ENCODE measurements at places on chromosomes 1 and 21.
A peak's percentile ranks its signal among the peaks of the same experiment; 100 is the strongest.

- DNase-seq: no peak
These were observed 186.1 kb downstream of the CLEC20A start for GRCh38 chr1:178310685-178311105.

DNA sequence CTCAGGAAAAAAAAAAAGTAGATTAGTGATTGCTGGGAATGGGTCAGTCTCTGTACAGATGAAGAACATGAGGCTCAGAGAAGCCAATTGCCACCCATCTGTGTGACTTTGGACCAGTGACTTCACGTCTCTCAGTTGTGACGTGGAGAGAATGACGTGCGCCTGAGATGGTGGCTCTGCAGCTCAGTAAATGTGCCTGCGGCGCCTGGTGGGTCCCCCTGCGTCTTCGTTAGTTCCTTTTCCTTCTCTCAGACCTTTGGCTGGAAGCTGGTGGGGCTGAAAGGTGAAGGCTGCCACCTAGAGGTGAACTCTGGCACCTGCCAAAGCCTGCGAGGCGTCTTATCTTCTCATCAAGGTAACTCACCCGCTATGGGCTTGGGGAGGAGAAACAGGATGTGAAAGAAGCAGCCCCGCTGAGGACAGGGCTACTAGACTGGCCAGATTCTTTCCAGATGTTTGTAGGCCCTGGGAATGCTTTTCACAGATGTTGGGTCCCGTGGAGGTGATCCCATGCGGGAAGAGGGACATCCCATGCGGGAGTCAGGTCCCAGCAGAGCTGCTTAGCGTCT lies 8.7 kb upstream of the E2F2 start:
- DNase-seq: peak; percentile 85

DNA sequence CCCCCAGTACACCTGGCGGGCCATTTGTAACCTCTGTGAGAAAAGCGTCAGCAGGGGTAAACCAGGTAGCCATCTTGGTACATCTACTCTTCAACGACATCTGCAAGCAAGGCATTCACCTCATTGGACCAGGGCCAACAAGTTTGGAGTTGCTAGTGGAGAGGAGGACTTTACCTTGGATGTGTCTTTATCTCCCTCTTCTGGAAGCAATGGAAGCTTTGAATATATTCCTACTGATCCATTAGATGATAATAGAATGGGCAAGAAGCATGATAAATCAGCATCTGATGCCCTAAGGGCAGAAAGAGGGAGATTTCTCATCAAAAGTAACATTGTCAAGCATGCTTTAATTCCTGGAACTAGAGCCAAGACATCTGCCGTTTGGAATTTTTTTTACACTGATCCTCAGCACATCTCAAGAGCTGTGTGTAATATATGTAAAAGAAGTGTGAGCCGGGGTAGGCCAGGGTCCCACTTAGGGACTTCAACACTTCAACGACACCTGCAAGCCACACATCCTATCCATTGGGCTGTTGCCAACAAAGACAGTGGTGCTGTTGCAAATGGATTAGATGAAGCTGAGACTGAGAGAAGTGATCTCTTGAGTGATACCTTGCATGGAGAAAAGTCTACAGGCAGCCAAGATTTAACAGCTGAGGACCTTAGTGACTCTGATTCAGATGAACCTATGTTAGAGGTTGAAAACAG lies 2.7 kb downstream of the ZBED6 start:
- no peak for DNase-seq

DNA sequence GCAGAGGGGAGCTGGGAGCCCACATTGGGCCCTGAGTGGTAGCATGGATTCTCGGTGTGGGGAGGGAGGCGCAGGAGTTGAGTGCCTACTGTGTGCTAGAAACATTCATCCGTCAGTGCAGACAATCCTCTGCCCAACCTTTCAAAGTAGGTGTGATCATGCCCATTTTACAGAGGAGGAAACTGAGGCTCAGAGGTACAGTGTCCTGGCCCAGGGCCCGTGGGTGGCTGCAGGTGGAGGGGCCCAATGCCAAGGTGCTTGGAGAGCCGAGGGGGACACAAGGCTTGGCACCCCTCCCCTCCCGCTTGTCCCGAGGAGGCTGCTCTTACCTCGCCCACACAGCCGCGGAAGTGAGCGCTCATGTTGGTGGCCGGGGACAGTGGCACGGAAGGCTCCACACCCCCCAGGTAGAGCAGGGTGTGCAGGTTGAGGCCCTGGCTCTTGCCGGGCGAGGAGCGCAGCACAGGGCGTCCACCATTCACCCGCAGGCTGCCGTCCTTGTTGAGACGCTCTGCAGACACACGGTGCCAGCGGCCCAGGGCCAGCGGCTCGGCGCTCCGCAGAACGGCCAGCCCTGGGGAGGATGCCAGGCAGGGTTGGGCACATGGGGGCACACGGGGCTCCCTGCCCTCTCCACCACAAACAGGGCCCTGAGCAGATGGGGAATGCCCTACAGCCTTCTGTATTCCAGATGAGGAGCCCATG lies 16.6 kb downstream of the LDLRAD2 start:
- no peak for DNase-seq

GRCh38 chr1:115927971-115928370 lies 48.3 kb upstream of the SLC22A15 start:
- DNase-seq: no peak

GRCh38 chr1:94773931-94774422 lies 46.2 kb upstream of the SLC44A3 start:
- DNase-seq: no peak

DNA sequence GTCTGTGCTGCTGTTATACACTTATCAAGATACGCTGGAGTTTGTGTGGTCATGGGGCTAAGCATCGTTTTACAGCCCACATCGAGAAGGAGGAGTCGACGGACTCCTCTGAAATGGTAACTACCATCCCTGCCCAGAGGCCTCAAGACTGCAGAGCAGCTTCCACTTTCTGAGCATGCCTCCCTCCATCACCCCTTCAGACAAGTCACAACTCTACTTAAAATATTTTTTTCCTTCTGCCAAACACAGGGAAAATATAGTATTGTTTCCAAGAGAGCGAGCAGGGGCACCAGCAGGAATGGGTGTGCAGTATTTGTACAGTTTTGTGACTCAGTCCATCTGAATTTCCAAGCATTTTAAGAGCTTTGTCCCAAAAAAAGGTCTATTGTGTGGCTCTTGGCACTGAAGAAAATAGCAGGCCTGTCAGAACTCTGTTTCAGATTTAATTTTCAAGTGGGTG lies 14.1 kb downstream of the EVA1C start:
- DNase-seq: no peak

- DNase-seq: no peak
These were observed 37.5 kb upstream of the KCTD3 start for GRCh38 chr1:215529571-215529970.

- no peak for DNase-seq
These were observed 137.8 kb downstream of the PEX14 start for GRCh38 chr1:10612436-10613160.

DNA sequence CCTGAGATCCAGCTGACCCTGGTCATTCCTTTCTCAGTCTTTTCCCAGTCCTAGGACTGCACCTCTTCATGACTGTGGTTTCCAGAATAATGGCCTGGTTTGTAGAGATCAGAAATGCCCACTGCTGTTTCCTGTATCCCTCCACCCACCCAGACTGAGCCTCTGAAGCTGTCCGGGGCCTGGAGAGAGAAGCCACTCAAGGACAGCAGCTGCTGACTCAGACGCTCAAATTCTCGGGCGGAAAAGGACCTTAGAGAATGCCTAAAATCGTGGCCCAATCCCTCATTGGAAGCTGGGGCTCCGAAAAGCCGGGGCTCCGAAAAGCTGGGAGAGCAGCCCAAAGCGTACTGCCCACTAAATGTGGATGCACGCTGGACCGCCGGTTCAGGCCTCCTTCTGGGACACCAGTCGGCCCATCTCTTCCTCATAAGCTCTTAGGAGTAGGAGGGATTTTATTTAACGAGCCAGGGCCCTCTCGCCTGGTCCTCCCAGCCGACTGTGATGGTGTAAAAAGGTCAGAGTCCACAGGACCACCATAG lies 7.8 kb upstream of the GPR61 start:
- DNase-seq: no peak

- DNase-seq: no peak
These were observed 517.6 kb downstream of the PTPRU start for GRCh38 chr1:29753771-29754572.

- no peak for DNase-seq
These were observed 11.7 kb downstream of the SEMA4A start for GRCh38 chr1:156165083-156165482.

- no peak for DNase-seq
These were observed 72.7 kb downstream of the MAST2 start for GRCh38 chr1:45876000-45876617.

DNA sequence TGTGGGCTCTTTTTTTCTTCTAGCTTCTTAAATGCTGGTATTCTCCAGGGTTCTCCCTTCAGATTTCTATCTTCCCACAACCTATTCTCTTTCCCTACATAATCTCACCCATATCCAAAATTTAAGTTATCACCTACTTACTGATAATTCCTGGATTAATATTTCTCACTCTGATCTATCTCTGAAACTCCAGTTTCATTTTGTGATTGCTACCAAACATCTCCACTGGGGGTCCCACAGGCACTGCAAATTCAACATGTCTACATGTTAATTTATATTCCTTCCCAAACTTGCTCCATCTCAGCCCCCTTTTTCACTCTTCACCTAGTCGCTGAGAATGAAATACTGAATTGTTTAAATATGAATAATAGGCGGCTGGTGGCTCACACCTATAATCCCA lies 9.9 kb upstream of the C1orf141 start:
- DNase-seq: peak; percentile 15

GRCh38 chr1:11693024-11693590 lies 1.6 kb downstream of the DRAXIN start:
- peak; percentile 26 for DNase-seq

- DNase-seq: no peak
These were observed 65.7 kb downstream of the MAP3K21 start for GRCh38 chr1:233393084-233393840.

GRCh38 chr1:41783189-41783639 lies 135.5 kb downstream of the HIVEP3 start:
- no peak for DNase-seq

DNA sequence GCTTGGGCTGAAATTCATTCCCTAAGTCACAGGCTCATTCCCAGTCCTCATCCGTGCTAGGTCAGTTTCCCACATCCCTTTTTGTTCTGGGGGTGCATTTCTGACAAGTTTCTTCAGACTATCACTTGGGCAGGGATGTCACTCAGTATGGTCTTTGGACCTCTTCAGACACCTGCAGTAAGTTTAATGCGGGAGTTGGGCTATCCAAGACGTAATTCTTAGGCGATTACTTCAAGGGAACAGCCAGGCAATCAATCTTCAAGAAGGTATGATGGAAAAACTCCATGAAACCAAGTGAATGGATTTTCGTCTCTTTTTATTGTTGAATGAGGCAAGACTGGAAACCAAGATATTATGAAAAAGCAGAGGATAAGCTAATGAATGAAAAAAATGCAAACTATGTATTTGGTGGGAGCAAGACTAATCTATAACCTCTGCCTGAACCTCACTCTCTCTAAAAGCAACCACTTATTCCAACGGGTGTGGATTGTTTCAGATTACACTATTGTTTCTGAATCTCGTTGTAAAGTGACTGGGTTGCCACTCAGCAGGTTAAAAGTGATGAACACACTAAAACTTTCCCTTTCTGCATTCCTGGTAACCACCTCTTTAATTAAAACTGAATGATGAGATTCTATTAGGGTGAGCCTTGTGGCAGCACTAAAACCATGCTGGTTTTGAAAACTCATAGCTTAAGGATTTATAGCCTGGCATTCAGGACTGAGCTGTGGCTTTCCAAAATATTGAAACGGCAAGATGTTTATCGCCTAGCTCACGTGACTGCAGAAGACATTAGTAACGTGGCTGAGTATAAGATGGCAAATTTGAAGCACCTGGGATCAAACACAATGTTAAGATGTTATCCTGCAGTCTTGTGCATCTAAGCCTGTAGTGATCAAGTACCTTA lies 1.1 kb downstream of the RASAL2 start:
- no peak for DNase-seq

GRCh38 chr1:31763671-31764311 lies 349 bp downstream of the ADGRB2 start:
- no peak for DNase-seq

DNA sequence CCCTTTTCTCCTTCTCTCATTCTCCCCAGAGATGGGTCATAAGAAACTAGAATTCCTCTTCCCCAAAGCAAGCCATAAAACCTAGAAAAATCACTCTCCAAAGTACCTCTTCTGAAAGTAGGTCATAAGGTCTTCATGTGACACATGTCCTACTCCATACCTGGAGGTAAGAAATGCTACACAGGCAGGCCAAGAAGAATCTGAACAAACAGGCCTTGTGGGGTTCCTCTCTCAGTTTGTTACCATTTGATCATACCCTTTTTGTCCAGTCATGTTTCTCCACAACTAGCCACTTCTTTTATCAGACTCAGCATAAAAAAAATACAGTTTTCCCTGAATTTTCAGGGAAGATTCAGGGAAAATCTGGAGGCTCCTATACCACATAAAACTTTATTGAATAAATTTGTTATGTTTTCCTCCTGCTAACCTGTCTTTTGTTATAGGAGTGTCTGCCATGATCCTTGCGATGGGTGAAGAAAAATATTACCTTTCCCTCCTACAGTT lies 134.4 kb upstream of the LMO4 start:
- DNase-seq: no peak

- DNase-seq: no peak
These were observed 86.8 kb downstream of the ATP1B1 start for GRCh38 chr1:169193191-169193850.

DNA sequence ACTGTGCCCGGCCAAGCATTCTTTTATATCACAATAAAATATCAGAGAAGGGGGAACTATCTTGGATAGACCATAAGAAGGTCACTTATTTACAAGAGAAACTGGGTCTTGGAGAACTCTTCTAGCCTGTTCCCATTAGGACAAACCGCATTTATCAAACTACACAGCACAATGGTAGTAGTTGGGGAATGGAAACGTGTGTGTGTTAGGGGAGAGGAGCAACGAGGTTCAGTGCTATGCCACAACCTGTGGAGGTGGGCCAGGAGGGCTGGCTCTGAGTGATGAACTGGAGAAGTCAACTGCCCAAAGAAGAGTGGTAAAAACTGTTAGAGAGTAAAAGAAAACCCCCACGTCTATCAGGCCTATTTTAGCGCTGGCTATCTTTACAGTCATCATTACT lies 1.6 kb downstream of the DONSON start:
- no peak for DNase-seq

- DNase-seq: no peak
These were observed 96.0 kb downstream of the NRIP1 start for GRCh38 chr21:14968821-14969220.

DNA sequence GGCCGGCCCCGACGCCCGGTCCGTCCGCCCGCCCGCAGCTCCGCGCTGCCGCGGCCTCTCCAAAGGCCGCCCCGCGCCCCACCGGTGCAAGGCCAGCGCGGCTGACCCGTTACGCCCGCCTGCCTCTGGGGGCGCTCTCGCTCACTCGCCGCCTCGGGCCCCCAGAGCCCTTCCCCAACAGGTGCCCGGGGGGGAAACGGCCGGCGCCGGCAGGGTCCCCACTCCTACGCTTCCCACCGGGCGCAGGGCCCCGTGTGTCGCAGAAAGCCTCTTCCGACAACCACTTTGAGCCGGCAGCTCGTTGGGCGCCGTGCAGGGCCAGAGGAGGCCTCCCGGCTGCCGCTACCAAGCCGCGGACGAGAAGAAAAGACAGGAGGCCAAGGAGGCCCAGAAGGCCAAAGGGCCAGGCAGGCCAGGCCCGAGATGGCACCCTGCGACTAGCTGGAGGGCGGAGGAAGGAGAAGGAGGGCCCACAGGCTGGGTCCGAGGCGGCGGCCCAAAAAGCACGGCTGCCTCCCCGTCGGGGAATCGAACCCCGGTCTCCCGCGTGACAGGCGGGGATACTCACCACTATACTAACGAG lies 64.9 kb upstream of the FCGR2A start:
- peak; percentile 35 for DNase-seq

Measured in activated CD4-positive, alpha-beta T cell treated with anti-CD3 and anti-CD28 coated beads for 4 hours (primary cell).